ENCODE measurements at places on chromosomes 5 and 9.
A peak's percentile ranks its signal among the peaks of the same experiment; 100 is the strongest.

- no peak for ATAC-seq
Measured at GRCh38 chr9:70673844-70674243, 259.4 kb upstream of the KLF9 start.

DNA sequence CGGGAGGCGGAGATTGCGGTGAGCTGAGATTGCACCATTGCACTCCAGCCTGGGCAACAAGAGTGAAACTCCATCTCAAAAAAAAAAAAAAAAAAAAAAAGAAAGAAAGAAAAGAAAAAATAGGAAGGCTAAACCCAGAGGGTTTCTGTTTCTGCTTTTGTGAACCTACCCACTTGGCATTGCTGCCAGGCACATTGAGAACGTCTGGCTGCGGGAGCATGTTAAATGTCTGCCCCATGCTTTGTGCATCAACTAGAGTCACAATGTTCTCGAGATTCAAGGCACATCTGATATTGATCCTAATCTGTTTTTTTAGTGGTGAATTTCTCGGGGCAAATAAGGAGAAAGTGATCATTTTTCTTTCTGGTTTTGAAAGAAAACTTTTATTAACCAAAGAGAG, 2.8 kb downstream of the SLC25A25 start:
- no peak for ATAC-seq

DNA sequence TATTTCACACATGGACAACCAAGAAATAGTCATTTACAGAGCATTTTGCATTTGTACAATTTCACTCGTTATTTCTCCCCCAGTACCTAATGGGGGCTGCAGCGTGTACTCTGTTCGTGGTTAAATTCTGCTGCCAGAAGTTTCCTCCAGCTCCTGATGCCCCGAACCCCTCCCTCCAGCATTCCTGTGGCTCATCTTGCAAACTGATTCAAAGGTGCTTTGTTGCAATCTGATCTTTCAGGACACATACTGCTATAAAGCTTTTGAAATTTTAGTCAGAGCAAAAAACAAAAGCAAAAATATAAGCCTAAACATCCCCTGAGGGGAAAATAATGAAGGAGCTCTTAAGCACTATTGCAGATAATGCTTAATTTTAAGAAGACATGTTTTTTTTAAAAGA, 27.7 kb downstream of the UBLCP1 start:
- ATAC-seq: no peak

DNA sequence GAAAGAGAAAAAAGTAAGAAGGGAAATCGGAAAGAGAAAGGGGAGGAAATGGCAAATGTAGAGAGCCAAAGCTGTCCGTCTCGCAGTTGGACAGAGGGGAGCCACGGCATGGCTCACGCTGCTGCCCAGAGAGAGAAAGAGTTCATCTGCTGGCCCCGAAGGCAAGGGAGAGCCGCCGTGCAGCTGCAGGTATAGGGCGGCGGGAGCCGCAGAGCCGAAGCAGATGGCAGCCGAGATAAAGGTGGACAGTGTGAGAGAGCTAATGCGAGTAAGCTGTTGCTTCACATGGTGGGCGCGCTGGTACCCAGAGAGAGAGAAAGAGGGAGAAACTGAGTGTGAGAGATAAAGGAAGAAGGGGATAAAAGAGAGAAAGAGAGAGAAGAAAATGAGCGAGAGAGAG, 188.4 kb upstream of the PPP1R26 start:
- ATAC-seq: no peak

- peak; percentile 59 for ATAC-seq
Measured at GRCh38 chr5:157917899-157918809, 59.2 kb upstream of the CLINT1 start.

- no peak for ATAC-seq
Measured at GRCh38 chr5:76393035-76393680, 9.9 kb upstream of the IQGAP2 start.

- no peak for ATAC-seq
Measured at GRCh38 chr9:16368237-16369087, 502.0 kb downstream of the BNC2 start.

- ATAC-seq: peak; percentile 39
Measured at GRCh38 chr9:113935677-113936380, 59.7 kb downstream of the ZNF618 start.

DNA sequence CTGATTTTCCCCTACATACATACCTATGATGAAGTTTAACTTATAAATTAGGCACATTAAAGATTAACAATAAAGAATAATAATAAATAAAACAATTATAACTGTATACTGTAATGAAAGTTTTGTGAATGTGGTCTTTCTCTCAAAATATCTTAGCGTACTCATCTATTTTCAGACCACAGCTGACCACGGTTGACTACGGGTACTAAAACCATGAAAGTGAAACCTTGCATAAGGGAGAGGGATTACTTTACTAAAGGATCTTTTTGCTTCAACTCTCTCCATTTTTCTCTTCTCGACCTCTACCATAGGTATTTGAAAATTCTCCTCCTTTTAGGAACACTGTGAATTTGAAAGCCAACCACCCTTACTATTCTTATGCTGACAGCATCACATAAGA, 475.5 kb downstream of the CETN3 start:
- no peak for ATAC-seq

- ATAC-seq: no peak
Measured at GRCh38 chr9:116209414-116210116, 56.0 kb downstream of the PAPPA start.

DNA sequence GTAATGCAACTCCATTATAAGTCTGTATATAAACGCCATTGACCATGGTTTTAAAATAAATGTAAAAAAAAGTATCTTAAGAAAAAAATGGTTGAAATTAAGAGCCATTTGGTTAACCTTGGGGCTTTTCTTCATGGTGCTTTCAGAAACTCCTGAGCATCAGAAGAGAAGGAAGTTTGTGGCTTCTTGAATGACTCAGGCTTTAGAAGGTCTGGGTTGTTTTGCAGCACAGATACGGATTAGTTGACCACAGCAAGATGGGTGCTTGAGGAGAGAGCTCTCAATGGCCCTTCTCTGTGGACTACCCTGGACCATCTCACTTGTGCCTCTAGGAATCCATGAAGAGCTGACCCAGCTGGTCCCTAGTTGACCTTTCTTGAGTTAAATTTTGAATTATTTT, 189.5 kb downstream of the TMEM38B start:
- ATAC-seq: peak; percentile 79

DNA sequence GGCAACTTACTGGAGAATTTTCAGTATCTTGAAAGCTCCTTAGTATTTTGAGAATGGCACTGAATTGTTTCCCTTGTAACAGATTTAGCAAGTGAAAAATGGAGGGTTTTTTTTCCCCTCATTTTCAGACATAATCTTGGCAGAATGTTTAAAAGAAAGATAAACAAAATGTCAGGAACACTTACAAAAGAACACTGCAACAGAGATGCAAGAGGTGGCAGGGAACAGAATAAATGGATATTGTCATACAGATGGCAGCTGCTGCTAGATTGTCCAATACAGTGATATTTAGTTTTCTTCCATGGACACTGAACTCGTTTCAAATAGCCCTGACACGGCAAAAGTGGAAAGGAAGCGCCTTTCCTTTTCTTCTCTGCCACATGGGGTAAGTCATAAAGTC, 76.9 kb upstream of the ZNF608 start:
- ATAC-seq: no peak

DNA sequence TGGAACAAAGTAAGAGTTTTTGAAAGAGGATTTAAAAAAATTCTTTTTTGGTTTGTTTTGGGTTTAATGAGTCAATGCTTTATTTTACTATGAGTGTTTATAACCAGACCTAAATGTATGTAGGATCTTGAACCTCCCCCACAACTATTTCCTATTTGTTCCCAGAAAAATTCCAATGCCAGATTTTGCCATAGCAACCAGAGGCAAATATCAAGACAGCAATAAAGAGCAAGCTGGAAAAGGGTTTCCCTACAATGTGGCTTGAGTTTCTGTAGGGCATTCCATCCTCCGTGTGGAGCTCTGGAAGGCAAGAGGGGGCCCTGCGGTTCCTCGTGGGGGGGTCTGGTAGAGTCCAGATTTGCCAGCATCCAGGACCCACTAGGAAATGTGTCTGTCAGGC, 27.8 kb upstream of the GDNF start:
- no peak for ATAC-seq

- ATAC-seq: no peak
Measured at GRCh38 chr9:115357821-115358220, 239.9 kb upstream of the TNC start.

DNA sequence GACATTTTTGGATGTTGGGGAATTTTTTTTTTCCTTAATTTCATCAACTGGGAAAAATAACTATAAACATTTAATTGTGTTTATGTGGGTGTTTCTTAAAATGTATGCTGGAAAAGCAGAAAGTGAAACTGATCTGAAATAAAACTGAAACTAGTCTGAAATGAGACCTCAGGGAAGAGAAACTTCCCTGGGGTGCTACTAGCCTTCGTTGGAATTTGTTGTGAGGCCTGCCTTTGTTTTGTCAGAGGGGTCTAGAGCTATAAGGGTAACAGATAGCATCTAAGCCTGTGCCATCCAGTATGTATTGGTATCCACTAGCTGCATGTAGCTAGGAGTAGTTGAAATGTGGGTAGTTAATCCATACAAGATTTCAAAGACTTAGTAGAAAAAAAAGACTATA, 10.4 kb downstream of the ZNF618 start:
- no peak for ATAC-seq

GRCh38 chr5:155954701-155955445, 372.1 kb upstream of the SGCD start:
- no peak for ATAC-seq

DNA sequence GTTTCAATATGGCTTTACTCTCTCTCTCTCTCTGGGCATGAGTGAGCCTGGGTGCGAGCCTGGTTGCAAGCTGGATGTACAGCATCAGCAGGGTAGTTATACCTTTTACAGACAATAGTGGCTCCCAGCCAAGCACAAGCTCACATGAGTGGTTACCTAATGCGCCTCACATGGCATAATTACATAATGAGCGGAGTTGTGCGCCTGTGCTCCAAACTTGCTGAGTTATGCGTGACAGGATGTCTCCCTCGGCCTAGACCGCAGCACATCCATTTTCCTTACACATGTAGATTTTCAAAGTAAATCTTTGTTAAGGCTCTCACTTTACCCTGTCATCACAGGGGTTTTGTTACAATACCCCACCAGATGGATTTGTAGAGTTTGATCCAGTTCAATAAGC, 233.5 kb upstream of the WWC1 start:
- no peak for ATAC-seq

DNA sequence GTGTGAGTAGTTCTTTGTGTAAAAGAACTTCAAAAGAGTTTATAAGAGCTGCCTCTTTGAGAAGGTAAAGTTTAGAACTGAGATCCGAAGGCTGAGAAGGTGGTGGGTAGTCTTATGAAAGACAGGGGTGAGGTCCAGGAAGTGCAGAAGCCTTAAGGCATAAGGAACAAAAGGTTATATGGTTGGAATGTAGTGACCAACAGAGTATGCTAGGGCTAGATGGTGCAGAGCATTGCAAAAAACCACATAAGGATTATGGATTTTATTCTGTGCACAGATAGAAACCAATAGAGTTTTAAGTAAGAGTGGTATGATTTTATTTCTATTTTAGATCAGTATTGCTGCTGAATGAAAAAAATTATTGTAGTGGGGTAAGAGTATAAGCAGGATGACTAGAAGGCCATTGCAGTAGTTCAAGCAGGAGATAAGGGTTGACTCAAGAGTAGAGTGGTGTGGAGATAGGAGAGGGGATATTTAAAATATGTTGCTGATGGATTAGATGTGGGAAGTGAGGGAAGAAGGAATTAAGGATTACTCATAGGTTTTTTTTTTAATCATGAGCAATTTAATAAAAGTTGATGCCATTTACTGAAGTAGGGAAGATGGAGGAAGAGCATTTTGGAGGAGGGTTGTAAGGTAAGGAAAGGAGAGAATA, 3.7 kb downstream of the RECK start:
- no peak for ATAC-seq

GRCh38 chr5:82274343-82275211, 3.6 kb downstream of the RPS23 start:
- peak; percentile 24 for ATAC-seq

DNA sequence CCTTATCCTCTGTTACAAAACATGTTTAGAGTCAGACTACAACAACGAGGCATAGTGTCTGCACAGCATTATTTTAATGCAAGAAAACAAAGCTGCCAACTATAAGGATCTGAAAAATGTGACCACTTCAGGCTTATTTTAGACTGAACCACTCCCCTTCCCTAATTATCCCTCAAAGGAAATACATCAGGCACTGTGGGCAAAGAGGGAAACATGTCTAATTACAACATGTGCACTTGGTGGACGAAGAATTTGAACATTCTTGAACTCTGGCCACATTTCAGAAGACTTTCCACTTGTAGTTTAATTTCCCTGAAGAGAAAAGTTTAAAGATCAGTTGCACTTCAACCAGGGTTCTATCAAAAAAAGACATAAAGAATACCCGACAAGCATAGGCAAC, 3.8 kb downstream of the MTMR12 start:
- ATAC-seq: no peak

- ATAC-seq: no peak
Measured at GRCh38 chr9:37146410-37146809, 26.0 kb downstream of the ZCCHC7 start.

GRCh38 chr9:5510360-5510931, at the start of gene PDCD1LG2:
Gene PDCD1LG2, plus strand, starts transcription at chr9:5510531. Its CDS starts 12,016 bp downstream, at chr9:5522547.
- peak; percentile 85 for ATAC-seq

- no peak for ATAC-seq
Measured at GRCh38 chr5:103346162-103346748, 87.7 kb downstream of the MACIR start.

- no peak for ATAC-seq
Measured at GRCh38 chr9:105305856-105306255, 61.4 kb downstream of the SLC44A1 start.

- ATAC-seq: no peak
Measured at GRCh38 chr5:158546748-158547147, 553.0 kb downstream of the EBF1 start.

GRCh38 chr9:136297016-136297691, 6.7 kb downstream of the CCDC187 start:
- ATAC-seq: no peak

DNA sequence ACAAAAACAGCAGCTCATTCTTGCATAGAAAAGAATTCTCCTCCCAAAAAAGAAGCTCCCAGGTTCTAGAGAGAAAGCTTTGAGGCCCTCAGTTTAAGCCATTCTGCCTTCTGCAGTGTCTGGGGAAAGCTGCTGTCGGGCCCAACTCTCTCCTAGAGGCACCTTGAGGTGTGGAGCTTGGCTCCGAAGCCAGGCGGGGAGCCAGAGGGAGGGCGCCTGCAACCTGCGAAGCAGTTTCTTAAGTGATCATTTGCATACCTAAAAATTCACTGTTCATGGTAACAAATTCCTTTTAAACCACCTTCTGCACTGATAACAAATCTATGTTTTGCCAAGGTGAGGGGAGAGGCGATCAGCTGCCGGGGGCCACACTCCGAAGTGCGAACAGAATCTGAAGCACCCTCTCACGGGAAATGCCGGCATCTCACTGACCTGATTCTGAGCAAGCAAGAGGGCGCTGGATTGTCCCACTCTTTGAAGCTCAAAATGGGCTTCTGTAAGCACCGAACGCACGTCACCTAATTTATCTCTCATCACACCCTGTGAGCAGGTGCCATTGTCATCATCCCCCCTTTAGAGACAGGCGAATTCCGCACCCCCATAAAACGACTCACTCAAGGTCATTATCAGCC, 86.1 kb downstream of the GTF3C4 start:
- ATAC-seq: no peak

- ATAC-seq: no peak
Measured at GRCh38 chr9:104073770-104074133, 20.4 kb upstream of the SMC2 start.

- no peak for ATAC-seq
Measured at GRCh38 chr9:34526026-34526425, 3.2 kb upstream of the ENHO start.

- ATAC-seq: no peak
Measured at GRCh38 chr9:126708178-126708577, 94.5 kb downstream of the LMX1B start.
